Left lobe of liver (tissue), 2 donors: ENCODE measurements at places on chromosomes 4 and X. TPM values are rescaled to one million over a fixed set of nuclear protein-coding genes. Genes with fewer than 3 reads are reported as not detected.

- DNase-seq: no peak
These were observed 460.4 kb upstream of the DIAPH2 start for GRCh38 chrX:96224279-96224678.

GRCh38 chrX:38275615-38276014, 51.7 kb downstream of the RPGR start:
- DNase-seq: no peak

GRCh38 chr4:70722199-70722791, 531 bp downstream of the RUFY3 start:
- DNase-seq: no peak

GRCh38 chr4:174714393-174715211, 114.4 kb downstream of the GLRA3 start:
- DNase-seq: no peak

DNA sequence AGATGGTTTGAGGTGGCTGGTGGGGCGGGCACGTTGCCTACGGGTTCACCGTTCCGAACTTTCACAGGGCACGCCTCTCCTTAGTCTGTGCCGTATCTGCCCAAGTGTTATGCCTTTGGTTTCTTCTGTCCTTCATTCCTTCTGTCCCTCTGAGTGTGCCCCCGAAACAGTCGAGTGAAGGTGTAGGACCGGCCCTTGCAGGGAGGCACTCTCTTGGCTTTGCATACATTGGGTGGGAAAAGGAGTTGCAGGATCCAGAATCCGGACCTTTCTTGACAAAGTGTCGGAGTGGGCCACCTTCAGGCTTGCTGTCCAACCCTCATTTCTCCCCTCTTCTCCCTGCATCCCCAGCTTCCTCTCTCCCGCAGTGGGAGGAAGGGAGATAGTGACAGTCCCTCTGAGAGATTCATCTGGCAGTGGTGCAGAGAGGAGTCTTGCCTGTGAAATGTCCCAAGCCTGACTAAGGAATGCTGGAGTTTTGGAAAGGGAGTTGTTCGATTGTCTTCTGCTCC, 569 bp downstream of the ARFIP1 start:
- no peak for DNase-seq

- no peak for DNase-seq
These were observed 52.5 kb upstream of the PPP2R3B start for GRCh38 chrX:439241-439640.

- DNase-seq: no peak
These were observed 48.1 kb upstream of the PLK4 start for GRCh38 chr4:127832585-127832984.

- no peak for DNase-seq
These were observed 7.1 kb downstream of the OFD1 start for GRCh38 chrX:13741695-13742094.

- no peak for DNase-seq
These were observed 277.3 kb upstream of the HAND2 start for GRCh38 chr4:173807347-173807746.

- DNase-seq: no peak
These were observed 230.2 kb upstream of the STK26 start for GRCh38 chrX:131792789-131793462.

DNA sequence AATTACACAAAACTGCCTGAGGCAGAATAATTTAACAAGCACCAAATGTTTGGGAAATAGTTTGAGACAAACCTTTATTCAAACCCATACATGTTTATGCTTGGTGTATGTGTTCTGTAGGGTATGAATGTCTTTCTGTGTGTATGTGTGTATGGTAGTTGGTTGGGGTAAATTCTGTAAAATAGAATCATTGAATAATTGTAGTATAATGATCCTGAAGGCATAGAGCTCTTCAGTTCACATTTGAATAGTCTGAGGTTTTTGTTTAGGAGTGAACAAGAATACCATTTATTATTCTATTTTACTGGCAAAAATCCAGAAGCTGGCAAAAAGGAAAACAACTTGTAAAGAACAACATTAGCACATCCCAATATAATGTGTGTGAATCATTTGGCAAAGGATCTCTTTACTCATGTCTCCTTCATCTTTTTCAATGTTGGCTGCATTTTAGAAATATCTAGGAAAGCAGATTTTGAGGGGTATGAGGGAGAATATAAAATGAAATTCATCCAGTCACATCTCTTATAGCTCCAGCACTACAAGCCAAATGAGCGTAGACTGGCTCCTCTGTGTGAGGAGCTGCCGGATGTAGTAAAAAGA, 360.0 kb downstream of the CHIC1 start:
- no peak for DNase-seq

DNA sequence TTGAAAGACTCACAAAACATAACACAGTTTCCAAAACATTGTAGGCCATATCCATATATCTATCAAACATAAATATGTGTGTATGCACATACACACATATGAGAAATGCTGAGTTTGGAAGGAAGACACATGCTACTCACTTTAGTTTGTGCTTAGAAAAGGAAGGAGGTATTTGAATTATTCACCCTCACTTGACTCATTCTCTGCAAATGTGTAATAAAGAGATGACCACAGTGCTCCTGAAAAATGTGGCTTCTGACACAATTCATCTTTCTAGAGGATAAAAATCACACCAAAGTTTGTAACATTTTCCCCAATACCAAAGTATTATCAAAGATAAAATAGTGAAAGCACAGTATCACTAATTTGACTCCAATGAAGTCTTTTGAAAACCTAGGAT, 950.1 kb downstream of the FAT4 start:
- no peak for DNase-seq

DNA sequence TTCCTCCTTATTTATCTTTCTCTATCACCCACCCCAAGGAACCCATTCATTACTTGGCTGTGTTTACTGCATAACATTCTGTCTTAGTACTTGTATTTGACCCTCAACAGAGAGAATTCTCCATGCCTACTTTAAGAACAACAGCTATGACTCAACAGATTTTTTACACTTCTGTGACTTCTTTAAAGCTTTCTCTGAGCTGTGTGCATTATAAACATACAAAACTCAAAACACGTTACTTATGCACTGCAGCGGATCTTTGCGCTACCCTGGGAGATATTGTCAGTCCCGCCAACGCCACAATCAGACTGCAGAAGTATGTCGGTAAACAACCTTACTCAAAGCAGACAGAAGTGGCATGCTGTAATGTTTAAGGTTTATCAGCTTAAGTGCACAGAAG, 35.1 kb downstream of the PRKX start:
- no peak for DNase-seq

- DNase-seq: no peak
These were observed 225.2 kb upstream of the SLIT2 start for GRCh38 chr4:20026456-20026855.

GRCh38 chr4:6408263-6408662, 64.2 kb downstream of the PPP2R2C start:
- no peak for DNase-seq

DNA sequence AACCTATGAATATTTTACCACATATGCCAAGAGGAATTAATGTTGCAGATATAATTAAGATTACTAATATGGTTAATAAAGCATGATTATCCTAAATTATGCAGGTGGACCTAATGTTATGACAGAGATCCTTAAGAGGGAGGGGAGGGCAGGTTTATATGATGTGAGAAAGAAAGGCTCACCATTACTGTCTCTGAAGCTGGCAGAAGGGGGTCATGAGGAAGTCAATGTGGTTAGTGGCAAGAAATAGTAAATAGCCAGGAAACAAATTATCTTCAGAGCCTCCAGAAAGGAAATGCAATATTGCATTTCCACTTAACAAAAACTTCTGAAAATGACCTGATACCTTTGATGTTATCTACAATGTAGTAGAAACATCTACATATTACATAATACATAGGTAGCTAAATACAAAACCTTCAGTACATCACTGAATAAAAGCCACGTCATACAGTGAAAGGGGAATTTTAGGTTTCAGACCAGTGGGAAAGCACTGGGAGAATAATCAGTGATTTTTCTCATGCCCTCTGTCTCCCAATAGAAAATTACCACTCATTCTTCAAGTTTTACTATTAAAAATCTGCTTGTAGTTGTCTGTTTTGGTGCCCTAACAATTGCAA, 609.2 kb downstream of the SPOCK3 start:
- no peak for DNase-seq

DNA sequence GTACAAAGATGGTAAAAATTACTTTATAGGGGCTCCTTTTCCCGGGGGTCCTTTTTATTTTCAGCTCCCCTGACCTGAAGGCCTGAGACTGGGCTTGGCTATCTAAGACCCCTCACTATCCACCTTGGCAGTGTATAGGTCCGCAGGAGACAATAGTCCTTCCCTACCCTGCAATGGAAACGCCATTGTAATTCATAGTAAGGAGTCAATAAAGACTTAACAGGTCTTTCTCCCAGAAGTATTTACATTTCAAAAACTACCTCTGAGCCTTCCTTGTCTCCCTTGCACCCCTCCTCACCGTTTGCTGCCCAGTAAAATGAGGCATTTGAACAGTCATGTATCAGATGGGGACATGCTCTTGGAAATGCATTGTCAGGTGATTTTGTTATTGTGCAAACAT, 401.2 kb upstream of the CNKSR2 start:
- no peak for DNase-seq

DNA sequence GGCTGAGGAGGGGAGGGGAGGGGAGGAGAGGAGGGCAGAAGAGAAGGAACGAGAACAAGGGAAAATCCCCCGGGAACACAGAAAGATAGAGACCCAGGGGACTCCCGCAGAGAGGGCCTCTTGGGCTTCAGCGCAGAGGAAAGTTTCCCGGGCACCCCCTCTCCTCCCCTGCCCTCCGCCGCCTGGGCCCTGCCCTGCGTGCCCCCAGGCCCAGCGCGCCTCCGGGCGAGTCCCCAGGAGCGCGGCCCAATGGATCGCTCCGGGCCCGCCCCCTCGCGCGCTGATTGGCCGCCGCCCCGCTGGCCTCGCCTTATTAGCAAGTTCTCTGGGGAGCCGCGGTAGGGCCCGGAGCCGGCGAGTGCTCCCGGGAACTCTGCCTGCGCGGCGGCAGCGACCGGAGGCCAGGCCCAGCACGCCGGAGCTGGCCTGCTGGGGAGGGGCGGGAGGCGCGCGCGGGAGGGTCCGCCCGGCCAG, at the start of gene MSX1:
TSS of gene MSX1 (plus strand) at position 341 of the 474 bp plus-strand sequence. CDS start 235 bp downstream, outside the sequence.
- DNase-seq: peak; percentile 89

DNA sequence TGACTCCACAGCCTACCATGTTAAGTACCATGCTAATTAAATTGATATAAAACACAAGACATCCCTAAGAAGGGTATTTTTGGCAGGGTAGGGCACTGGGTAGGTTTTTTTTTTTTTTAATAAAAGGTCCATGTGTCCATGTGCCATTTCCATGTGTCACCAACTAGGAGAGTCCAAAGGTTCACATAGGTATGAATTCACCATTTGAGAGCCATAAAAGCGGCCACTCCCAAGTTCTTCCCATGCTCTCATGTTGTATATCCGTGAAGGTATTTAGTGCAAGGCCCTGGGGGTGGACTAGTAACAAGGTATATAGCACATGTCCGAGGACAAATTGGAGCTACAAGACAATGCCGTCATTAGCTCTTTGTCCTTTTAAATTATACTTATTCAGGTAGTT, 107.3 kb downstream of the PDE5A start:
- no peak for DNase-seq

- DNase-seq: no peak
These were observed 53.8 kb upstream of the TXK start for GRCh38 chr4:48187813-48188212.

DNA sequence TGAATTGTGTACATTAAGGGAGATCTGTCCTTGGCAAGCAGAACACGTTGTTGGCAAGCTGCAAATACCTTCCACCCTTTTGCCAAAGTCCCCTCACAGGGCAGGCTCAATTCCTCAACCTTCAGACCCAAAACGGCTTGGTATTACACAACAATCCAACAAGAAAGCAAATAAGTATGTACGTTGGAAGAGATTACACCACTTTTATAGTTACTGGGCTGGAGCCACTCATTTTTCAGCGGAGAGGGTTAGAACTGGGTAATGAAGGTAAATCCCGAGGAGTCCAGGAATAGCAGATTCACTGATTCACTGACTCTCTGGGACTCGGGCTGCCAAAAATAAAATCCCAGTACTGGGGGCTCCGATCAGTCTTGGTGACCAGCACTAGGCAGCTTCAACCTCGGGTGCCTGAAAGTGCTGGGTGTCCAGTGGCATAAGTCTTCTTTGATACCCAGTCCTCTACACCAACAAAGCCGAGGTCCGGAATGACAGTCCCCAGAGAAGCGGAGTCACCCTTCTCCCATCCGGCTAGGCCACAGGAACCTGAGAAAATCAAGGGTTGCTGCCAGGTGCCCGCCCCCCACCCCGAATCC, 587 bp downstream of the TIMM8A start:
- peak; percentile 47 for DNase-seq

- no peak for DNase-seq
These were observed 166.1 kb downstream of the LRBA start for GRCh38 chr4:150849016-150849415.

DNA sequence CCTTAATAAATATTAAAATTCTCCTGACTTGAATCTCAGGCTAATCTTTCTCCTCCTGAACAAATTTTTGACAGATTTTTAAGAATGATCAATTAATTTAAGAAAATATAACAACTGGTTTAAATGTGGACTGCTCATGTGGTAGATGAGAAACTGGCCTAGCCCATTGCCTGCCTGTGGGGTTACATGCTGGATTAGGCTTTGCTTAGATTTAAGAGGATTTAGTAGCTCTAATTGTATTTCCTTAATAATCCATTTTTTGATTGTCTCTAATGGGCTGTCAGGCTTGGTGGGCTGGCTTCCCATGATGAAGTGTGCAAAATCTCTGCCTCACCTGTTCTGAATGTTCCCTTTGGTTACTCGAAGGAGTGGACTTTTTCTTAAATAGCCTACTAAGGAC, 27.8 kb upstream of the LIMCH1 start:
- no peak for DNase-seq

- DNase-seq: no peak
These were observed 456.8 kb downstream of the TRAM1L1 start for GRCh38 chr4:116628598-116628997.

DNA sequence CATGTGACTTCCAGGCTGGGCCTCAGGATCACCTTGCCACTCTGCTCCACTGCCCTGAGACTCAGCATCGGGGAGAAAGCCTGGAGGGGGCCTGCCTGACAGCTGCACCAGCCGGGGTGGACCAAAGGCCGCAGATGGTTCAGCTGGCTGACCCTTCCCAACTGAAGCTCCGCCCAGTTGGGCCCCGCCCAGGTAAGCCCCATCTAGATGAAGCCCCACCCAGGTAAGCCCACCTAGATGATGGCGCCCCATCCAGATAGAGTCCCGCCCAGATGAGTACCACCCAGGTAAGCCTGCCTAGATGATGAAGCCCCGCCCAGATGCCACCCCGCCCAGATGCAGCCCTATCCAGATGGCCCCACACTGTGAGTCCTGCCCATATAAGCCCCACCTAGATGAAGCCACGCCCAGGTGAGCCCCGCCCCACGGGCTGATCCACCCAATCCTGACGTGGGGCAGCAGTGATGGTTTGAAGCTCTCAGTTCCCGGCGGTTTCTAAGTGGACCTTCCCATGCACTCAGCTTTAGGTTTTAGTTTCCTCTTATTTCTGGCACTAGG, 10.0 kb downstream of the ZFYVE28 start:
- no peak for DNase-seq

GRCh38 chr4:53748328-53748772, 157.1 kb upstream of the LNX1 start:
- no peak for DNase-seq

The CXorf38 gene
- total RNA-seq: 5.8 TPM

The CFAP47 gene
- total RNA-seq: 0.40 TPM

The C1QTNF7 gene
- total RNA-seq: 0.45 TPM

The RHOH gene
- 0.70 TPM for total RNA-seq

The SPON2 gene
- 54.3 TPM for total RNA-seq

The TXLNG gene
- total RNA-seq: 5.1 TPM

The USP17L18 gene
- total RNA-seq: not detected

The TENM3 gene
- 1.4 TPM for total RNA-seq

The P2RY4 gene
- 0.18 TPM for total RNA-seq

The MGST2 gene
- 108 TPM for total RNA-seq

The TRO gene
- total RNA-seq: 0.70 TPM
